ENCODE measurements at places on chromosomes 1 and 21.

DNA sequence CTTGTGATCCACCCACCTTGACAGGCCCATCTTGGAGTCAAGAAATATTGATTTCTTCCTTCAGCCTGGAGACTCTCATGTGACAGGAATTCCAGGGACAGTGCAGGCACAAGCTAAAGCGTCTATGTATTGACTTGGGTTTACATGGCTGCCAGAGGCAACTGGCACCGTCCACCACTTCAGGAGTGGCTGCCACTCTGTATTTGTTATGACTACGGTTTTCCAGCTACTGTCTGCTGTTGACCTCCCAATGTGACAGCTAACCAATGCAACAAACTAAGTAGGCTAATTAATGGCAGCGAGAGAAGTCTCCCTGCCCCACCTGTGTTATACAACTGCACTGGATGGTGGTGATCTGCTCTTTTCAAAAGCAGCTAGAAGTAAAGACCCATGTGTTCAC is 56.9 kb downstream of the CD58 start:
- DNase-seq: no peak

DNA sequence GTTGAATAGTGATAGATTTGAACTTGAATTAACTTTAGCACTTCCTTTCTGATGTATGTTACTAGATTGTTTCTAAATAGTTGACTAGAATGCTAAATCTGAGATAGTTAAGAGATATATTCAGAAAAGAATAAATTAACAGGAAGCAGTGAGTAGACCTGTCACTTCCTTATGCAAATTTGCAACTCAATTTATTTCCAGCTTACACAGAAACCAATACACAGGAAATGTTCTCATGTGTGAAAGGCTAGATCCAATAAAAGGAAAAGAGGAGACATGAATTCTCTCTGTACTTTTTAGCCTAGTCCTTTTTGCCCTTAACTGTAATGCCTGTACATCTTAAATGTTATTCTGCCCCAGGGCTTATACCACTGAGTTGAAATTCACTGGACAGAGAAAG is 522.3 kb downstream of the COL11A1 start:
- no peak for DNase-seq

GRCh38 chr1:40160806-40161124 is 422 bp upstream of the RLF start:
- DNase-seq: no peak

GRCh38 chr1:19909971-19910370 is 13.4 kb downstream of the PLA2G2E start:
- no peak for DNase-seq

DNA sequence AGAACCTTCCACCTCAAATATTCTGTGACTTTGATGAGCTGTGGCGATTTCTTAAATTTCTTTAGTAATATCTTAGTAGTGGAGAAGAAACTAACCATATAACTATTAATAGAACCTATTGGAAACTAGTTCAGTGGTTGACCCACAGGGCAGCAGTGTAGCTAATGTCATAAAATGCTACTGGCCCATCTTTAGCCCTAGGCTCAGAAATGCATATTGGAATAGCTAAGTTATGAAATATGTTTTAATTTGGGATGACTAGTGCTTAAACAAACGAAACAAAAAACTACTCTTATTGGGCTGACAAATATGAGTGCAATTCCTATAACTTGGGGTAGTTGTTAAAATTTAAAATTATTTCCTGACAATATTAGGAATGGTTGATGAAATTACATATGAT is 20.2 kb downstream of the MACO1 start:
- no peak for DNase-seq

DNA sequence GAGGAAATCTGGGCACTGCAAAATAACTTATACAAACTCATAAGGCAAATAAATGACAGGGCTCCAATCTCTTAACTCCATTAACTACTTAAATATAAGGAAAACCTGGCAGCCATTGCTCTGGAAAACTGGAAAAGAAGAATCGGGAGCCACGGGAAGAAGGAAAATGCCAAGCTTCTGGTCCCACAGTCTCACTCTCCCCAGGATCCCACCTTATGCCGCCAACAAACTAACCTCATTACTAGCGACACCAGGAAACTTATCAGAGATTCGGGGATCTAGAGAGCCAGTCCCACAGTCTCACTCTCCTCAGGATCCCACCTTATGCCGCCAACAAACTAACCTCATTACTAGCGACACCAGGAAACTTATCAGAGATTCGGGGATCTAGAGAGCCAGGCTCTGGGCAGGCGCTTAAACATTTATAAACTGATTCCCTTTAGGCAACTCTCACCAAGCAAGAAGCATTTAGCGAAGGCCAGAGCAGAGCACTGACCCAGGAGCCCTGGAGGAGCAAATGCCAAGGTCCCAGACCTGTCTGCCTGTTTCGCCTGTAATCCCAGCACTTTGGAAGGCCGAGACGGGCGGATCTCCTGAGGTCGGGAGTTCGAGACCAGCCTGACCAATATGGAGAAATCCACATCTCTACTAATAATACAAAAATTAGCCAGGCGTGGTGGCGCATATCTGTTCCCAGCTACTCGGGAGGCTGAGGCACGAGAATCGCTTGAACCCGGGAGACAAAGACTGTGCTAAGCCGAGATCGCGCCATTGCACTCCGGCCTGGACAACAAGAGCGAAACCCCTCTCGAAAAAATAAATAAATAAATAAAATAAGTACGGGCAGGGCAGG is 720 bp downstream of the PSMB2 start:
- no peak for DNase-seq

- DNase-seq: no peak
Measured at GRCh38 chr1:38487396-38487795, 372.2 kb downstream of the RRAGC start.

GRCh38 chr1:182091083-182091482 is 29.6 kb upstream of the ZNF648 start:
- no peak for DNase-seq

DNA sequence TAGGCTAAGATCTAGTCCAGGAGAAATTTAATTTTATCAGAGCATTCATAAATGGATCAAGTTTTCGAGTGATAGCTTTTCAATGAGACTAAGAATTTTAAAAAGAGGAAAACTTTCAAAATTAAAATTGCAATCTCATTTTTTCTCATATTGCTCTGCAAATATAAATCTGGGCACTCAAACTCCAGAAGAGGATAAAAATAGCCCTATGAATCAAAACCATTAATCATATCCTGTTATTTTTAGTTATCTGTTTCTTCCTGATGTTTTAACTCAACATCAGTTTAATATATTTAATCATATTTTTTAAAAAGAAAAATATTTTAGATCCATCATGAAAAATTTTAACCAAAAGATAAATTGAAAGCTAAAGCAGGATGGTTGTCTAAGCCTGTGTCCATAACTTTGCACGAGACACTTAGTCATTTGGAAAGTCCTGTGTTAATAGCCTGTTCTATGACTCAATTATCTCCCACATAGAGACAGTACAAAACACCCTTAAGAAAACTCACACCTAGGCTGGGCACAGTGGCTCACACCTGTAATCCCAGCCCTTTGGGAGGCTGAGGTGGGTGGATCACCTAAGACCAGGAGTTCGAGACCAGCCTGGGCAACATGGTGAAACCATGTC is 17.1 kb upstream of the PRRC2C start:
- DNase-seq: no peak

DNA sequence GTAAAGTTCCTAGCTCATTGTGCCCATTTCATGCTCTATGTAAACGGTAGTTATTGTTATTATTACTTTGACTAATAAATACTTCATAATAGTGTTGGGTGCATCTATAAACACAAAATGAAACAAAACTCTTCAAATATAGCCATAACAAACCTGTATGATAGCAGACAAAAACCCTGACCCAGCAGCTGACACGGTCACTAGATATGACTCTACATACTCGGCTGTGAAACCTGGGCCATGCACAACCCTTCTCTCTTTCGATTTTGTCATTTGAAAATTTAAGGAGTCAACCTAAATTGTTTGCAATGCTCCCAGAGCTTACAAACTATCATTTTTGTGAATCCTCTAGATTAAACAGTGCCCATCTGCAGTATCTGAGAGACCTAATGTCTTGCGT is 8.0 kb upstream of the RGS13 start:
- no peak for DNase-seq

DNA sequence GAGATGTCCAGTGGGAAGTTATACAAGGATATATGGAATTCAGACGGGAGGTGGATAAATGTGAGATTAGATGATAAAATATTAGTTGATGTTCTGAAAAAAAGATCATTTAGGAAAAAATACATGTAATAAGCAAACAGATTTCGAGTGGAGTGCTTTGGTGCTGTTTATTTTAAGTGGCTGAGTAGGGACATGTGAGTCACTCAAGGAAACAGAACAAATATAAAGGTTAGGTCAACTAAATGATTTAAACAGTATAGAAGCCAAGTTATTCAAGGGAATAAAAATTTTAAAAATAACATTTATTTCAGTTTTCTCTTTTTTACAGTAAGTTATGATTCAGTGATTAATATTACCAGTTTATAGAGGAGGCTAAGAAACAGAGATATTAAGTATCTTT is 1046.7 kb upstream of the B3GALT2 start:
- no peak for DNase-seq

DNA sequence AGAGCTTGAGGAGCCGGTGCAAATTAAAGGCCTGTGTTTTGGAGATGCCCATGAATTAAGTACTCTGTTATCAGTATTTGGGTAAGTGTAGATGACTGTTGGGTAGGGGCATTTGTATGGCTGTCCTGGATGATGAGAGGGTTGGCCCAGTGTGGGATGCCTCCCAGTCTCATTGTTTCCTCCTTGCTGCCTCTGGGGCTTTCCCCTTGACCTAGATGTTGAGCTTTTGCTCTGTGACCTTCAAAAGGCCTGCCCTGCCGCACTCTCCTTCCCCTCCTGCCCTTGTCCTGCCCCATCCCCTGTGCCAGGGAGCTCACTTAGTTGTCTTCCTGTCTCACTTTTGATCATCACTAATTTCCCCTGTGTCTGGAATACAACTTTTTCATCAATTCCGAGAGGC is 10.0 kb downstream of the GALNT2 start:
- DNase-seq: no peak

DNA sequence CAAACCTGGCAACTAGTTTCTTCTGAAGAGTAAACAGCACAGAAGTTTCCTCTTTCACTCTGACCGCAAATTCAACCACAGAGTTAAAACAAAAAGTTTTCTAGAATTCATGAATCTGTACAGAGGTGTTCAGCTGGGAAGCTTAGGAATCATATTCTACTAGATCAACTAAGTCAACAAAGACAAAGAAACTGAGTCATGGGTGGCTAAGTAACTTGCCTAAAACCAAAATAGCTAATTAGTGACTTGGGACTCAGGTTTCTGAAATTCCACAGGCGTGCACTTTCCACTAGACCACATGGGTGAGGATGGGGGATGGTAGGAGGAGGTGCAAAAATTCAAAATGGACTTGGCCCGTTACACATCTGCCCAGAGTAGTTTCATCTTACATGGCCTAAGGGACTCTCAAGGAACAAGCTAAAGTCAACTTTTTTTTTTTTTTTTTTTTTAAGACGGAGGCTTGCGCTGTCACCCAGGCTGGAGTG is 25.8 kb downstream of the PTPN14 start:
- DNase-seq: no peak

DNA sequence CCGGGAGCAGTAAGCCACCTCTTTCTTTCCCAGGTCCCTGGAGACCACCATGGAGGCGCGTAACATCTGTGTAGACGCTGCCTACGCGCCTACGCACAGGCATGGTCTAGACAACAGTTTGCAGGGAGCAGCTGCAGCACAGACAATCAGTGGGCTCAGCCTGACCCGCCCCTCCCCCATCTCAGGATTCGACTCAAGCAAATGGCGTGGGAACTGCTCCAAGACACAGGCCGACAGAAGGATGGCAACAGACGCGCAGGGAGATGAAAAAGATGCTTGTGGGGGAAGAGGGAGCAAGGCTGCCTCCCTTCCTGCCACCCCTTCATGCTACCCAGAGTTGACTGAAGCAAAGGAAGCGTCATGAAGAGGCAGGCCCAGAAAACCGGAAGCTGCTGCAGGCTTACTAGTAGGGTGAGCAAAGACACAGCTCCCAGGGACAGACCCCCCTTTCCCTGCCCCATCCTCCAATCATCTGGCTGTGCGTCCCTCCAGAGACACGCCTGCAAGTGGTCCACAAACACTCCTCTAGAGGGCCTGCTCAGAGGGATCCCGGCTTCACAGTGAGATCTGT is 19.5 kb downstream of the STK40 start:
- DNase-seq: peak; percentile 87

GRCh38 chr1:18155881-18156385 is 48.3 kb downstream of the IGSF21 start:
- no peak for DNase-seq

DNA sequence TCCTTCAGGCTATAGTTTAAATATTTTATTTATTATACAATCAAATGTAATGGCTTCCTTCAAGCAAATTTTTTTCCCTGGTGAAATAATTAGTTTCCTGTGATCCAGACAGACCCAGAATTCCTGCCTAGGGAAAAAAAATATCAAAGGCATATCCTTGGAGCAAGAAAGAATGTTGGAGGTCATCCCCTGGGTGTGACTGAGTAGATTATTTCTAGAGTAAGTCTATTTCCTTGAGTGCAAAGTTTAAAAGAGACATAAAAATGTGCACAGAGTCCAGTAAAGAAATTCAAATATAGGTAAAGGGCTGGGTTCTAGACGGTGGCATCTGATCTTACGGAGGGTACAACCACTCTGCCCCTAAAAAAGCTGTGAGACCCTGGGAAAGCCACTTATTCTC is 32.2 kb upstream of the SAMD13 start:
- no peak for DNase-seq

DNA sequence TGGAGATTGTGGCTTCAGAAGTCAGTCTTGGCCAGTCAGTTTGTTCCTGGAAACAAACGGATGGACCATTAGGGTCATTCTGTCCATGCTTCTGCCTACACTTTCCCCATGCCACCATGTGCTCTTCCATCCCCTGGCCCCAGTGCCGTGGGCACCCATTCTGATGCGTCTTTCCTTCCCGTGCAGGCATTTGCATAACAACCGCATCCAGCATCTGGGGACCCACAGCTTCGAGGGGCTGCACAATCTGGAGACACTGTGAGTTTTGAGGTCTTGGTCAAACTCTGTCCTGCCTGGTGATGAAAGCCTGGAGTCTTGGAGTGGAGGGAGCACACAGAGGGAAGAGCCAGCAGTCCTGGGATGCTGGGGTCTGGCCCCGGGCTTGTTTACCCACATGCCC is 61.1 kb downstream of the UBE2T start:
- no peak for DNase-seq

GRCh38 chr1:111471012-111471411 is 2.8 kb upstream of the C1orf162 start:
- no peak for DNase-seq

GRCh38 chr1:44777969-44778635 is 2.8 kb downstream of the RPS8 start:
- no peak for DNase-seq

GRCh38 chr1:88371436-88372023 is 312.5 kb upstream of the PKN2 start:
- no peak for DNase-seq

GRCh38 chr1:160081261-160081936 is at the start of gene KCNJ9:
Gene KCNJ9, plus strand, starts transcription at chr1:160081538. Its CDS starts 2,493 bp downstream, at chr1:160084031.
- no peak for DNase-seq
